ENCODE measurements at places on chromosomes 1 and 21.
A peak's percentile ranks its signal among the peaks of the same experiment; 100 is the strongest.

- no peak for DNase-seq
These were observed 23.4 kb upstream of the ARF1 start for GRCh38 chr1:228058949-228059633.

- DNase-seq = no peak
These were observed 5.7 kb downstream of the IL23R start for GRCh38 chr1:67171978-67172377.

DNA sequence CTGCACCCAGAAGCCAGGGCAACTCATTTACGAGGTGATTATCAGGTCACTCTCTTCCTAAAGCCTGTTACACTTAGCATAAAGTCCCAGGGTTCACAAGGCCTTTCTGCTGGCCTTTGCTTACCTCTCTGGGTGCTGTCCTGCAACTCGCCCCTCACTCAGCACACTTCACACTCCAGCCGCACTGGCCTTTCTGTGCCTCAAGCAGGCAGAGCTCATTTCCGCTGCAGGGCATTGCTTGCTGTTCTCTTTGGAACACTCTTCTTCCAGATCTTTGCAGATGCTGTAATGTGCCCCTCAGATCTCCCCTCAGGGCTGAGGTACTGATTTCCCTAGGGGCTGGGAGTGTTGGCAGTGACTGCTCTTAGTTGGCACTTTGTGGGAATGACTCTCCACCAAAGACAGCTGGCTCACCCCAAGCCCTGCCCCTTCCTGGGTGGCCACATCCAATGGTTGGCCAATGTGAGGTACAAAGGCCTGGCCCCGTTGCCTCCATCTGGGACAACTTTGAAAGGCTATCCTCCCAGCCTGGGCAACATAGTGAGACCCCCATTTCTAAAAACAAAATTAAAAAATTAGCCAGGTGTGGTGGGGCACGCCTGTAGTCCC, 50.8 kb upstream of the SSBP3 start:
- no peak for DNase-seq

- no peak for DNase-seq
These were observed 20.1 kb downstream of the RGS8 start for GRCh38 chr1:182664296-182664695.

DNA sequence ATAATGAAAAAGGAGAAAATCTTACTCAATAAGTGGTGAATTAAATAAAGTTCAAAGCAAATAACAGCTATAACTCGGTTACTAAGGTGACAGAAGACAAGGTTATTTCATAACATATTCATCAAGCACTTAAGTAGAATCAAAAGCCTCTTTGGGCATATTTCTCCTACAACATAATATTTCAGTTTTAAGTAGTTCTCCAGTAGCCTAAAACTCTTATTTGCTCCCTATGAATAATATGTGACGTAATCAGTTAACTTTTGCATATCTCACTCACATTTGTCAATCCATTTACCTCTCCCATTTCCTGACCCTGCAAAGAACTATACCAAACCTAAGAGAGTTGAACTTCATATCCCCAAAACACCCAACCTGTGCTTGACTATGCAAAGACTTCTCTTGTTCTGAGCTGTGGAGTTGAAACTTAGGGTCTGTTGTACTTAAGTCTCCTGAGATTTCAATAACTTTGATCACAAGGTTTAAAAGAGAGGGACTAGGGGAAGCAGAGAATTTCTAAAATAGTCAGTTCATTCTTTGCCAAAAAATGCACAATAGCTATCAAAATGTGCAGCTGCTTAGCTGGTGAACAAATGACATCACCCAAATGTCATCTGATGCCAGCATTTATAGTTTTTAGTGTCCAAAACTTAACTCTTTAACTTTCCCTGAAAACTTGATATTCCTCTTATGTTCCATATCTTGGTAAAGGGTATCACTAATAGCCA, 37.2 kb downstream of the TTLL7 start:
- peak; percentile 73 for DNase-seq

DNA sequence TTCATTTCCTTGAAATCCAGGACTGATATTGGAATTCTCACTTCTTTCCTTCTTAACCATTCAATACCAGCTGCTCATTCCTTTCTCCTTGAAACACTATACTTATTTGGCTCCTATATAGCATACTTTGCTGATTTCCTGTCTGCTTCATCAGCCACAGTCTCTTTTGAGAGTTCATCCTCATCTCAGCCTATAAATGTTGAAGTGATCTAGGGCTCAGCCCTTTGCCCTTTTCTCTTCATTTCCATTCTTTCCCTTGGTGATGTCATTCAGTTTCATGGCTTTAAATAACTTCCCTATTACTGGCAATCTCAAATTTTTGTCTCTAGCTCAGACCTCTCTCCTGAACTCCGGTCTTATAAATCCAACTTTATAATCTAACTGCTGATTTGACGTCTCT, 24.1 kb upstream of the RABGAP1L start:
- DNase-seq = no peak

- no peak for DNase-seq
These were observed 6.7 kb downstream of the ELF3 start for GRCh38 chr1:202016811-202017748.

GRCh38 chr1:210616356-210616755, 287.7 kb downstream of the HHAT start:
- no peak for DNase-seq

GRCh38 chr1:34065498-34065897, 99.5 kb downstream of the CSMD2 start:
- no peak for DNase-seq

All from putamen (tissue), 1 donor.